ENCODE measurements at places on chromosomes 3 and 15.

- DNase-seq, result no peak
Observed at GRCh38 chr3:104810896-104811295, 555.8 kb upstream of the ALCAM start.

DNA sequence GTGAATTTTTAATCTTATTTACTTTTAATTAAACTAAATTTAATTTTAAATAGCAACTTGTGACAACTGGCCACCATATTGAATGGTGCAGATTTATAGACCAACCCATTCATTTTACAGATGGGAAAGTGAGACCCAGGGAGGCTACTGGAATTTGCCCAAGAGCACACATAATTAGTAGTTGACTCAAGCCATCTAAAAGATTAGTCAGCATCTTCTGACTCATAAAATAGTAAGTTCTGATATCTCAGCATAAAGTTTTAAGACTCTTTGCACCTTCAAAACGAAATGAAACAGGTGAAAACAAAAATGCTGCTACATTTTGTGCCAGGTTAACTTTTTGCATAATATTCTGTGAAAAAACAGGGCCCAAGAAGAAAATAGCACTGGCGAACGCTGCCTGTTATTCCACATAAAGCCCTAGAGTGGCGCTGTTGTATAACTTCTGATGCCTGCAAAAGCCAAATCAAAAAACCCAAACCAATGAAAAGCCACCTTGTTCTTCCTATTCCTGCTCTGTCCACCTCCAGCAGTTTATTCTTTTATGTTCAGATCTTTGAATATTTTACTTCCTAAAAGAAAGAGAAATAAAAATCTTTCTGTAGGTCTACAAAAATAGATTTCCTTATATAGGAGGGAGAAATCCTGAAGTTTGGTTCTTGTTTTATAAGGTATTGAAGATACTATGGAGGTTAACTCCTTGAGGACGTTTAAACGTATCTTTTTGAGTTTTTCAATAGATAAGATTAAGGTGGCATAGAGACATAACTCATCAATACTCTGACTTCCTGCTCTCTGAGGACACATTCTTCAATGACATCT is 62.8 kb downstream of the OTOL1 start:
- DNase-seq, result no peak

DNA sequence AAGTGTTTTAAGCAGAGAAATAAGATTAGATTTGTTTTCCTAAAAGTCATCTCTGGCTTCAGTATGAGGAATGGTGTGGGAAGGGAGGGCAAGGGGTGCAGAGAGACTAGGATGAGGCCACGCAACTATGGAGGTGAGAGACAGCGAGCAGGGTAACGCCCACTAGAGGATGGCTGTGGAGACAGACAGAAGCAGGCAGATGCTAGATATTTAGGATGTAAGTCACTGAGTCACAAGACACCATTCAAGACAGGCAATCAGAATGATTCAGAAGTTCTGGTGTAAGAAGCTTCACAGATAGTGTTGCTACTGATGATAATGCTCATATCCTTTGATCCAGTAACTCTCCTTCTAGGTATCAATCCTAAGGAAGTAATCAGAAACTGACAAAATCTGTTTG is 19.1 kb downstream of the HSPBAP1 start:
- no peak for DNase-seq

DNA sequence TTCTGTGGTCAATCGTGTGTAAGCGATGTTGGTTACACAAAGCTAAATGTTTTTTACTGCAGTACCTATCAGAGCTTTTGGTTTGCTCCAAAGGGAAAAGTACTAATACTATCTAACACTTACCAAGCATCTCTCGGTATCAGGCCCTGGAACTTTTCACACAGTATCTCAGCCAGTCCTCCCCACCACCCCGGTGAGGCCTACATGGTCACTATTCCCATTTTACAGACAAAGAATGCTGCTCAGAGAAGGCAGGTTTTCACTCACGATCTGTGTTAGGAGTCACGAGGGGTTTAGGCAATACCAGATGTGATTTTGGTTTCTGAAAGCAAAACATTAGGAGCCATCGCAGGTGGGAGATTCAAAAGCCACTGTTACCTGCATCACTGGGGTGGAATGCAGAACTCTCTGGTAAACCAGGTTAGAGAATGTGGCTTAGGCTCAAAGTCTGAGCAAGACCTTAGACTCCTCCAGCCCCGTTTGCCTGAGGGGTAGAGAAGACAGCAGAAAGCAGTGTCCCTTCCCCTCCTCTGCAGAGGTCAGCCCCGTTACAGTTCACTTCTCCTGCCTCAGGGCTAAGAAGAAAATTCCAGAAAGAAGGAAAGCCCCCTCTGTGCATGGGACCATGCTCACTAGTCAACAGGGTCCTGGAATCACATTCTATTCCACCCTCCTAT is 57.2 kb downstream of the XXYLT1 start:
- DNase-seq, result no peak

GRCh38 chr3:197021231-197021630 is 8.4 kb downstream of the MELTF start:
- DNase-seq, result no peak

Measured in amygdala (tissue), 56 donors.